ENCODE measurements at places on chromosomes 11 and 22.

DNA sequence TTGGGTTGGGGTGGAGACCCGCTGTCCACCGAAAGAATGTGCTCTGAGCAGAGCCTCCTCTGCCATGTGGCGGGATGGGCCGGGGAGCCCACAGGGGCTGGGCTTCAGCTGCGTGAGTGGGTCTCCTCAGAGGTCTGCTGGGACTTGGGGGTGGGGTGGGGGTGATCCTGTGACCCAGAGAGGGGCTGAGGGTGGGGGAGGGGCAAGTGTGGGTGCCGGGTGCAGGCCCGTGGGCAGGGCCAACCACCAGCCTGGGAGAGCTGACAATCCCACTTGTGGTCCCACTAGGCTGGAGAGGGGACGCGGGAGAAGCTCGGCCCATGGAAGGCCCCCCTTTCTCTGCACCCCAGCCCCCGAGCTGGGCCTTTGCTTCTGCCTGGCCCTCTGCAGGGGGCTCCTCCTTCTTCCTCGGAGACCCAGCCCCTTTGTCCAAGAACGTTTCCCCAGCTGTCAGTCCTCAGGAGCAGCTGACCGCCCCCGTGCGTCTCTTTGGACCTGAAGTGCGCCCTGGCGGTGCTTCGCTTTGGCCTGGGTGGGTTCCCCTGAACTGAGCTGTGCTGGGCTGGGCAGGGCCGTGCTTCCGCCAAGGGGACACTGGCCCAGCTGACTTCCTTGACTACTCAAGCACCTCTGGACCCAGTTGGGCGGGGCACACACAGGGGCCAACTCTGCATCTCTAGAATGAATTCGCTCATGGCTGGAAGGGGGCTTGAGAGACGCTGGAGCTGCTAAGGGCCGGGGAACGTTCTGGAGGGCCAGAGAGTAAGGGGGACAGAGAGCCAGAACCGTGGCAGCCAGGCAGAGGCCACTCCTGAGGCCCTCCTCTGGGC lies 30.2 kb downstream of the OSBPL5 start:
- no peak for DNase-seq

DNA sequence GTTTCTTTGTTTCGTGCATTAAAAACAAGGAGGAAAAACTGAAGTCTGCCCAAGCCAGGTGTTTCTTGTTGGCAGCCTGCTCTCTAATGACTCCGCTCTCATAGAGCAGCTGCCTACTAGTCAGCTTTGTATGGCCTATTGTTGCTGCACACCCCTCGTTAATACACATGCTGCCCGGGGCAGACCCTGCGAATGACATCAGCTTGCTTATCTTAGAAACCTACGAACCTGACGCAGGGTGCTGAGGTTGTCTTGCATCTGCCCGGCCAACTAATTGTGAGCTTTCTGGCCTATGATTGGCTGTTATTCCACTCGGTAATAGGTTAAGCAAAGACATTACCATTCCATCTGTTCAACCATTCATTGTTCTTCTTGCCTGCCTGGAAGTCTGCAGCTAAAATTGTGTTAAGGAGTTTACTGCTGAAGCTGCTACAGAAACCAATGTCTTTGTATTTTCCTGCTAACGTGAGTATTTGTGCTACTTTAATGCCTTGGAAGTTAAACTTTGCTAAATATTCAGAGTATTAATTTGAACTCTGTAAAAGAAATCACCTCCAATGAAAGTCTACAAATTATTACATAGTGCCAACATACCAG lies 37.5 kb downstream of the ZC3H12C start:
- no peak for DNase-seq

DNA sequence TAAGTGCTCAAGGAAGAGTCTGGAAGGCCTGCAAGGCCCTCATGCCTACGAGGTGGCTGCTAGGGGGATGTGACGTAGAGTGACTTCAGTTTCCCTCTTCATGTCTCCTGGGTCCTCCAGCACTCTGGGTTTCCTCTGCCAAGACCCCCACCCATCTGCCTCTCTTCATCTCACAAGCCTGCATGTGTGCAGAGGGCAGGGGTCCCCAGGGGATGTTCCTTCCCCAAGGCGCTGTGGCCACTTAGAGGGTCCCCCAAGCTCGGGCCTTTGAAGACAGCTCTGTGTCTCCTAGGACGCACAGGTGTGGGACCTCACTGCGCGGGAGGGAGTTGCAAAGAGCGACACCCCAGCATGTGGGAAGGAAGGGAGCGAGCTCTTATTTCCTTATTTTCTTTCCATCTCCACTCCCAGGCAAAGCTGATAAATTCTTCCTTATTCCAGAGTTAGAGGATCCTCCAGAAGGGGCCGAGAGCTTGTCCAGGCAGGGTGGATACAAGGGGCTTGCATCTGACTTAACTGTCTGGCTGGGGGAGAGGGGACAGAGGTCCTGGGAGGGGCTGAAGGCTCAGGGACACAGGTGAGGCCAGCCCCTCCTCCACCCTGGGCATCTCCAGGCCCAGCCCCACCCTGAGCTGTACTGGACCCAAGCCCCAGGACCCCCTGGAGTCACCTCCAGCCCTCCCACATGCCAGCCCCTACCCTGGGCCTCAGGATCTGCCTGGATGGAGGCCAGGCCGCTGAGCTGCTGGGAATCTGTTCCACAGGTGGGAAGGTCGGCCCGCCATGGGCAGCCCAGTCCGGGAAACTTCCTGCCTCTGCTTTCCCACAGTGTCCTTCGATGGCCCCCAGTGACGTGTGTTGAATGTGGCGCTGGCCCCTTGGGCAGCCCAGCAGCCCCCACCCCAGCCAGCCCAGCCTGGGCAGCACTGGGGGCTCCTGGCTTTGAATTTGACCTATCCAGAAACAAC lies 59.7 kb upstream of the KCNQ1OT1 start:
- DNase-seq, result peak; percentile 50

DNA sequence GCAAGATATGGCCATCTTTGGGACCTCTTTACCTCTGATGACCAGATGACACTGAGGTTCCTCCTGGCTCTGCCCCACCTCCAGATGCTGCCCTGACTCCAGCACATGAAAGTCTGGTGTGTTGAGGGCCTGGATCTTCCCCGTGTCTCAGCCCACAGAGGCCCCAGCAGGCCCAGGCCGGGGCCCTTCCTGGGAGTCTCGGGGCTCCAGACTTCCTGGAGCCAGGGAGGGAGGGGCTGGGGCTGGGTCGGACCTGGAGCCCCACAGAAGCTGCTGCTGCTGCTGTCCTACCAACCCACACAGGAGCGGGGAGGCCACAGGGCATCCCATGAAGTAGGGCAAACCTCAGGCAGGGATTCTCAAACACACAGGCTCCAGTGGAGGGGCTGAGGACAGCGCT lies 32.2 kb upstream of the WNT11 start:
- no peak for DNase-seq

- no peak for DNase-seq
Observed at GRCh38 chr11:33774736-33775466, 581 bp upstream of the FBXO3 start.

DNA sequence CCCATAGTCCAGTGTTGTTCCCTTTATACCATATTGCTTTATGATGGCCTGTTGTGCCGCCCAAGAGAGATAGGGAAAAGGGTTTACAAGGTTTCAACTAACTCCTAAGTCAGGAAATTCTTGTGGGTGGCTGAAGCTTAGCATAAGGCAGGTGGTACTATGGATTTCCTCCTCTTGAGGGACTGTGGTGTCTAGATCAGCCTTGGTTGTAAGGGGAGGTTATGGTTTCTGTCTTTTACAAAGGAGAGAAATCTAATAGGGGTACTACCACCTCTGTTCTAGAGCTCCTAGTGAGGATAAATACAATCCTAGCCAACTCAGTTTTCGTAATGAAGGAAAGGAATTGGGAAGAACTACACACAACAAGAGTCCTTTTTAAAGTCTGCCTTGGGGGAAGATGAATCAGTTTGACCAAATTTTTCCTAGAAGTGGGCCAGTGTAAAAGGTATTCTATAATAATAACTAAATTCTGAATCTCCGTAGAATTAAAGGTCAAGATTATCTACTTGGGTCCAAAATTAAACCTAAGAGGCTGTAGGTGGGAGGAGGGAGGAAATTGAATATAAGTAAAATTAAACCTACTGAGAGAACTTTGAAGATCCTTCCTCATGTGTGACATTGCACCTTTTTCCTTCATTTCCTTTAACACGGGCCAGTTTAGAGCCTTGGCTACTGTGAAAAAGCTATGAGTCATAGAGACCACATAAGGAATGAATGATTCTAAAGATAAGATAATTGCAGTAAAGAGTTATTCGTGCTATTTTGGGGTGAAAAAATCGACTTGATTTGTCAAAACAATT lies 17.2 kb downstream of the DLAT start:
- no peak for DNase-seq

DNA sequence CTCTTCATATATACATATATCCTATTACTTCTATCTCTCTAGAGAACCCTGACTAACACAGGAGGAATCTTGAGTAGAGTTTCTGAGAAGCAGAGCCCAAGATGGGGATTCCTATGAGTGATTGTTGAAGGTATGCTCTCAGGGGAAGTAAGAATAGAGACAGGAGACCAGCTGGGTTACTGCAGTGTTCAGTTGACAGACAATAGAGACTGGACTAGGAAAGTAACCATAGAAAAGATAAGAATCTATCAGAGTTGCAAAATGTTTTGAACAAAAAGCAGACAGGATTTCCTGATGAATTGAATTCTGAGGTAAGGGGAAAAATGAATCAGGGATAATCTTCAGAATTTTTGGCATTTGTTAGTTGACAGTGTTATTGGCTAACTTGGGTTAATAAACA lies 54.4 kb downstream of the SLC17A6 start:
- no peak for DNase-seq

DNA sequence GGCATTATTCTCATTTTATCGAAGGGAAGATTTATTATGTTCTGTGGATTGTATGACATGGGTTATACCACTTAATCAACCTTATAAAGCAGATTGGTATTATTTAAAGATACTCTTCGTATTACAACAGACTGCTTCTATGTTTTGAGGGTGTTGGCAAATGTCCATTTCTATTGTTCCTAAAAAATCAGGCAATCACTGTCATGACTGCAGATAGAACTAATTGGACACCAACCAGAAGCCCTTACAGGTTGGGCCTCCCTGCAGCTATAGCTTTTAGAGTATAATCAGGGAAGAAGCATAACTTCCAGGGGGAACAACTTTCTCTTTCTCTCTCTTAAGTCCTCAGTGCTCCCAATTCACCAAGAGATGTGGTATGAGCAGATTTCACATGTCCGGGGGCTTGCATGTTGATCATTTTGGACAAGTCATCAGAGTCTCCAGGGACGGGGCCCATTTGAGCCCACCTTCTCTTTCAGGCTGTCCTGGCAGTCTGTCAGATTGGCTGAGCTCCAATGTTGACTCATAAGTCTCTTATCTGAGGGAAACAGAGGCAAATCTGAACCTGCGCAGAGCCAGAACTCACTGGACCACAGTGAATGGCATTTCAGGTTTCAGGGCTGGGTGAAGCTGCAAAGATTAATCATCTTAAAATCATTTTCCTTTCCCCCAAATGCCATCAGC lies 264.0 kb upstream of the CCDC90B start:
- no peak for DNase-seq

DNA sequence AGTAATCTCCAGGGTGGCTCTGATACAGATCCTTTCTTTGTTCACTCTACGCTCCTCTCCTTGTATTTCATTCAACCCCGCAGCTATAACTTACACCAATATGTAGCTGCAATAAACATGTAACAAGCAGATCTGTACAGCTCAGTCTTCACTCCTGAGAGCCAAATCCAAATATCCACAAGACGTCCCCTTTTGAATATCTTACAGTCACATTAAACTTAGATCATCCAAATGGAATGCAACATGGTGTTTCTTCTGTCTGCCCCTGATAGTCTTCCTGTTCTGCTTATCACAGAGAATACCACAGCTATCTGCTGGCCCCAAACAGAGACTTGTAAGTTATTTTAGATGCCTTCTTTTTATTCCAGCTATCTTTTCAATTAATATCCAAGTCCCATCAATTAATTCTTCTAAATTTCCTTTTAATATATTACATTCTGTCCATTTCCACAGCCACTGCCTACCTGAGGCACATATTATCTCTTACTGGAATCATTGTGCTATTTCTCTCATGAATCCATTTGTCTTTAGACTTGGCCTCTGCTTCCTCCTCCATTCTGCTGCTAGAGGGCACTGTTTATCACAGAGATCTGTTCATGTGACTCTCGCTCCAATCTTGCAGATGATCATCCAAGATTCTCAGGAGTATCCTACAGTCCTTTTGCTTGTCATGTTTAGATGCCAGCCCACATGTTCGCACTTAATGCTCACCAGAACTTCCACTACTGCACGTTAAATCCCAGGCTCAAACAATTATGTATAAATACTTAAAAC lies 908.6 kb downstream of the NTM start:
- DNase-seq, result no peak

GRCh38 chr22:31622980-31623379 lies 39.0 kb downstream of the PISD start:
- DNase-seq, result no peak

- DNase-seq, result no peak
Observed at GRCh38 chr11:29187215-29187614, 829.6 kb downstream of the KCNA4 start.

DNA sequence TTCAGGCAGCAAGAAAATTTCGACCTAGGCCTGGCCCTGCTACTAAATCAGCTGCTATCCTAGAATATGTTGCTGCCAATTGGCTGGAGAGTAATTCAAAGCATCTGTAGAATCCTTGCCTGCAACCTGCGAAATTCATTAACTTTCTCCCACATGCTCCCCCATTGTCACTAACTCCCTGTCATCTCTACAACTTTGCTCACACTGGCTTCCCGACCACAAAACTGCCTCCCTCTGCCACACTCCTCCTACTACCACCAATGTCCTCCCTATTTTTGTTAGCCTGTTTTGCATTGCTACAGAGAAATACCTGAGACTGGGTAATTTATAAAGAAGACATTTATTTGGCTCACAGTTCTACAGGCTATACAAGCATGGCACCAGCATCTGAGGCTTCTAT lies 570.6 kb downstream of the INSC start:
- no peak for DNase-seq

DNA sequence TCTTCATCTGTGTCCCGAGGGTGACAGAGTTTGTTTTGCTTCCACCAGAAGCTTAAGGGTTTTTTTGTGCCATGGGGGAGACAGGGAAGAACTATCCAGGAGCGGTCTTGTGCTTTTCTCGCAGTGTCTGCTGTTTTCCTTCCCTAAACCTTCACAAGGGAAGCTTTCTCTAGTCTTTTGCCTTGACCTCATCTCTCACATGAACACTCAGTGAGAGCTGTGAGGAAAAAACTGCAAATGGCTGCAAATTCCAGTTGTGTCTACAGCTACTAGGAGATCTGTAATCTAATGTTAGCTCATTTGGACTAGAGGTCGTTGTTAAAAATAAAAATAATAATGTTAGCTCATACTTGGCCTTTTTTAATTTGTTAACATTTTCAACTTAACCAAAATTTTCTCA lies 264.7 kb upstream of the SESN3 start:
- no peak for DNase-seq
